ENCODE measurements at places on chromosomes 13 and 19.
A peak's percentile ranks its signal among the peaks of the same experiment; 100 is the strongest.

GRCh38 chr19:33552928-33553279 lies 31.3 kb upstream of the PEPD start:
- no peak for DNase-seq

GRCh38 chr19:40193587-40193849 lies 2.3 kb downstream of the MAP3K10 start:
- DNase-seq: no peak

GRCh38 chr13:79429309-79429708 lies 23.3 kb upstream of the RBM26 start:
- no peak for DNase-seq

DNA sequence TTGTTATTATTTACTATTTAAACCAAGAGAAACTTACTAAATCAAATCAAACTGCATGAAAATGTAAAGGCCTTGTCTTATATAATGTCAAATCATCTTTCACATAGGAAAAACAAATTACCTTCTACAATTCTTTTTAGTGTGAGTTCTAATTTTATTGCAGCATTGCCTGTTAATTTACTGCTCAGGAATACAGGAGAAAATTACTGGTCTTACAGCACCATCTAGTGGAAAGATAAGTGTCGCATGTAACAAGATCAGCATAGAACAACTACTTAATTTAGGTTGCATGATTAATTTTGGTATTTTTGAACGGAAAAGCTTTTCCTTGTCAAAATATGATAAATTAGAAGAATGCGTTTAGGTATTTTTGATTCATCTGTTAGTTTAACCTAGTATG lies 502.7 kb downstream of the UQCRFS1 start:
- DNase-seq: no peak

GRCh38 chr13:61727767-61728166 lies 312.1 kb upstream of the PCDH20 start:
- no peak for DNase-seq

GRCh38 chr19:32168111-32168510 lies 177.3 kb upstream of the ZNF507 start:
- no peak for DNase-seq

GRCh38 chr13:20882206-20882605 lies 20.3 kb downstream of the XPO4 start:
- no peak for DNase-seq

DNA sequence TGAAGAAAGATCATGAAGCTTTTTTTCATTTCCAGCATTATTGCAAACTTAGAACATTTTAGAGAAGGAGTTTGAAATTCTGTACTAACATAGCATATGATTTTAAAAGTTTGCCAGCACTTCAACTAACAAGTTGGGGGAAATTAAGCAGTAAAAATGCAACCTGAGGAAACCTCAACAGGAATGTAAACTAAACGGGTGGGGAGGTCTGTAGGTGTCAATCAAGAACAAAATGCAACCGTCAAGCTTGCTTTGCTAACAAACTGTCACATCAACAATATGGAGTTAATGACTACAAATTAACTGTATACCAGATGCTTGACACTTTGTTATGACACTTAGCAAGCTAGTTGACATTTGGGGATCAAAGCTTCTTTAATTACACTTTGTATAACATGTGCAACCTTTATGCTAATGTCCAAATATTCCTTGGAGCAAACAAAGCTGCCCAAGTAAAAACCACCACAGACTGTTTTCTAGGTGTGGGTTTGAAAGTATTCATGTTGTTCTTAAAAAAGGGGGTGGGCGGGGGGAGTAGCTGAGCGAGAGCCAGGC lies 52.1 kb downstream of the DACH1 start:
- no peak for DNase-seq

- DNase-seq: no peak
Measured at GRCh38 chr13:114241918-114242317, 7.2 kb downstream of the CDC16 start.

GRCh38 chr19:32471095-32471494 lies 65.5 kb downstream of the DPY19L3 start:
- no peak for DNase-seq

- DNase-seq: no peak
Measured at GRCh38 chr13:35179920-35180663, 238.0 kb downstream of the NBEA start.

- DNase-seq: no peak
Measured at GRCh38 chr13:50529154-50529882, 314.2 kb downstream of the DLEU7 start.

- no peak for DNase-seq
Measured at GRCh38 chr13:74452176-74452575, 318.0 kb upstream of the KLF12 start.

DNA sequence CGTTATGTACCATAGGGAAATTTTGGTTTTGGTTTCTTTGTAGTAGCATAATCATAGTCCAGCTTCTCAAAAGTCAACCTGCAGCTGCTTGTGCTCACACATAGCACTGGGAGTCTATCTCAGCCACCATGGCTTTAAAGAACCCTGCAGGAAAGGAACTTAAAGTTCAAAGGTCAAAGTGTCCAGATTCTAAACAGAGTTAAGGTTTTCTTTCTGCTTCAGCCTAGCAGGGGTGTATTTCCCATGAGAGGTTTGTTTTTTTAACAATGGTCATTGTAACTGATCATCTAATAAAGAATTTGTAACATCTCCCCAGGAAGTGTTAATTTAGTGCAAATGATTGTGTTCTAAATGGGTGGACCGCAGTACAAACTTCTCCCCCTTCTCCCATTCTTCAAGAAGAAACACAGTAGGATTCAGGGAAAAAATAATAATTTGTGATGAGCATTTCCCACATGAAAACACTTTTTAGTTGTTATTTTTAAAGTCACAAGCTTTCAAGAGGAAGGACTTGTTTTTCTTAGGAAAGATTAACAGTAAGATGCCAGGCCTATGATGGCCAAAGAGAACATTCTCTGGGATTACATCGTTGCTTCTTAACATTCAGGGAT lies 168.0 kb downstream of the EFNB2 start:
- DNase-seq: no peak

GRCh38 chr19:39352381-39353255 lies 10.4 kb downstream of the SAMD4B start:
- DNase-seq: no peak

DNA sequence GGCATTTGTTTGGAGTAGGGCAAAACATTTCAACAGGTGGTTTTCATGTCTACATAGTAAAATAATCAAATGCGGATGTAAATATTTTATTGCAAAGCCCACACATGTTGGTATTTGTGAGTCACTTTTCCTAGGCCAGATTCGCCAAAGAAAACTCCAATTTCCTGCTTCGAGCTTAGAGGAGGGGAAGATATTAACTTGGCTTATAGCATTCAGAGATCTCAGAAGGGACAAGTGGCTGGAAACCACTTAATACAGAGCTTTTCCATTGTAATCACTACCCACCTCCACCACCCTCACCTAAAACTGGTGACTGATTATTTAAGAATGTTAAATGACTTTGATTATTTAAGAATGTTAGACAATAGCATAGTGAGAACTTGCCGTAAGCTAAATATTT lies 530.6 kb upstream of the SPRY2 start:
- no peak for DNase-seq

GRCh38 chr19:7868671-7869452 lies 5.3 kb downstream of the PRR36 start:
- peak; percentile 92 for DNase-seq

DNA sequence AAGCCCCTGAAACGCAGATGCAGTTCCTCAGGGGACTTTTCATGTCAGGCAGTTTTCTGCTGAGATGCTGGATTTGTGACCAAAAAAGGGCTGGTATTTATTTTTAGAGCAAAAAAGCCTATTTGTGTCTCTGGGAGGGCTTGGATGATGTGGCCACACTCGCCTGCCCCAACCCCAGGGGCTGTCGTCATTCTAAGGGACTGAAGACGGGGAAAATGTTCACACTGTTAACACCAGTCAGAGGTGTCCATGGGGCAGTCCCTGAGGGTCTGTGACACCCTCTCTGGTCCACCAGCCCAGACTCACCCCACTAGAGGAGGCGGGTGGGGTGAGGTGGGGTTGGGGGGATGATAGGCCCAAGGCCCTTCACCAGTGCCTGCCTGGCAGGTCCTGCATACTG lies 15.9 kb upstream of the EPHX3 start:
- no peak for DNase-seq

DNA sequence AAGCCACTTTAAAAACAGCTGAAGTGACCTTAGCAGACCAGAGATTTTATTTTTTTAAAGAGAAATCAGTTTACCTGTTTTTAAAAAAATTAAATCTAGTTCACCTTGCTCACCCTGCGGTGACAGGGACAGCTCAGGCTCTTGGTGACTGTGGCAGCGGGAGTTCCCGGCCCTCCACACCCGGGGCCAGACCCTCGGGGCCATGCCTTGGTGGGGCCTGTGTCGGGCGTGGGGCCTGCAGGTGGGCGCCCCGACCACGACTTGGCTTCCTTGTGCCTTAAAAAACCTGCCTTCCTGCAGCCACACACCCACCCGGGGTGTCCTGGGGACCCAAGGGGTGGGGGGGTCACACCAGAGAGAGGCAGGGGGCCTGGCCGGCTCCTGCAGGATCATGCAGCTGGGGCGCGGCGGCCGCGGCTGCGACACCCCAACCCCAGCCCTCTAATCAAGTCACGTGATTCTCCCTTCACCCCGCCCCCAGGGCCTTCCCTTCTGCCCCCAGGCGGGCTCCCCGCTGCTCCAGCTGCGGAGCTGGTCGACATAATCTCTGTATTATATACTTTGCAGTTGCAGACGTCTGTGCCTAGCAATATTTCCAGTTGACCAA lies 10.8 kb downstream of the PLPPR3 start:
- no peak for DNase-seq

DNA sequence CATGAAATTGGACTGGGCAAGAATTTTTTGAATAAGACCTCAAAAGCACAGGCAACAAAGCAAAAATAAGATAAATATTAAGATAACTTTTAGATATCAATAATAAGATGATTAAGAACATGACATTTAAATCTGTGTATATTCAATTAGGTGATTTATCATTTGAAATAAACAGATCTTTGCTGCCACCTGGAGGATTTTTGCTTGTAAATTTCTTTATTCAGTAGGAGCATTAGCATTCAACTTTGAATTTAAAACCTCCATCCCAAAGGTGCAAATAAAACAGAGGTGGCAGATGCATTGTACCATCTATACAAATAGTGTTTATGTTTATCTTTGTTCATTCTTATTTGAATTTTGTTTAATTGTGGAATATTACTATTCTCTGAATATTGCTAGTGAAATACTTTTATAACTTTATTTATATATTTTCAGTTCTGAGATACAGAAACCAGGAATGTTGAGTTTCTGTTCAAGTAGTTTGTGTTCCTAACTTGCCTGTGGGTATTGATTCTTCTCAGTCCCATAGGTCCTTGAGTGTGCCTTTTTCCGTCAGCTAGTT lies 20.9 kb downstream of the COG6 start:
- no peak for DNase-seq

DNA sequence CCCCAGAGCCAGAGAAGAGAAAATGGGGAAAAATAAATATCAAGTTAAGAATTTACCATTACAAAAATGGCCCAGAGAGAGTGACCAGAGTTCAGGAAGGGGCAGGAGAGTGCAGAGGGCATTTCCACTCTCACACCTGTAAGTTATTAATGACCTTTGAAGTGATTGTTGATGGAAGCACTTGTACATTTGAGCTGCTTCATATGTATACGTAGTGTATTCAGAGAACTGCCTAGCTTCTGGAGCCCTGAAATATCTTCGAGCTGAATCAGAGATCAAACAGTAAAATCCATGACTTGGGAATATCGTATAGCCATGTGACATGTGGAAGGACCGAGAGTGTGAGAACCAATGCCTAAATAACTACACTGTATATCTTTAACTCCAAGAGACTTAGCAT lies 49.2 kb upstream of the PCCA start:
- DNase-seq: no peak

GRCh38 chr13:42643076-42643475 lies 69.1 kb downstream of the TNFSF11 start:
- no peak for DNase-seq

DNA sequence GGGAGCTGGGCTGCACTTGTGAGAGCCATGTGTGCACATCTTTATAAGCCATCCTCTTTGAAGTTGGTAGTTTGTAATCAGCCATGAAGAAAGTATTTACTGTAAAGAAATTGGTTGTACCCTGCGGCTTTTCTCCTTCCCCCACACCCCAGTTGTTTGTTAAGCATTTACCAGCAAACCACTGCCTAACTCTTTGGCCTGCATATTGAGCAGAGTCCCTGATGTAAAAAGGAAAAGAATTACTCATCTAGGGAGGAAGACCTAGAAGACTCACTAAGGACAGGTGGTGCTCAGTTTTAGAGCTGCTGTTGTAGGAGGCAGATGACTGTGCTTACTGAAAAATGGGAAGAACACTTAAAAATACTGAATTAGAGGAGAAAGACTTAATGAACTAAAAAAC lies 245.3 kb downstream of the PCCA start:
- no peak for DNase-seq

DNA sequence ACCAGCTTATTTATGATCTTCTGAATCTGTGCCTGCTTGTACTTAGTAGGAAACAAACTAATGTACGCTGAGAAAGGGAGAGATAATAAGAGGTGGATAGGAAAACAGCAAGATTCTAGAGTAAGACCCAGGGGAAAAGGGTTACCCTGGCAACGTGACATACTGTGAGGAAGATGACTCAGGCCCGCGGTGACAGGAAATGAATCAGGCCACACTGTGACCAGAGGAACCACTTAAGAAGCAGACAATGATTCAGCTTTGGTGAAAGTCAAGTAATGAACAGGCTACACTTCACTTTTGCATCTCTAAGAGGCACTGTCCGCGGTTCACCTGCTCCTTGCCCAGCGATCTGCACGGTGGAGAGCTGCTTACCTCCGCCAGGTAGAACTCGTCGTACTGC lies 158.2 kb downstream of the NALCN start:
- peak; percentile 50 for DNase-seq

DNA sequence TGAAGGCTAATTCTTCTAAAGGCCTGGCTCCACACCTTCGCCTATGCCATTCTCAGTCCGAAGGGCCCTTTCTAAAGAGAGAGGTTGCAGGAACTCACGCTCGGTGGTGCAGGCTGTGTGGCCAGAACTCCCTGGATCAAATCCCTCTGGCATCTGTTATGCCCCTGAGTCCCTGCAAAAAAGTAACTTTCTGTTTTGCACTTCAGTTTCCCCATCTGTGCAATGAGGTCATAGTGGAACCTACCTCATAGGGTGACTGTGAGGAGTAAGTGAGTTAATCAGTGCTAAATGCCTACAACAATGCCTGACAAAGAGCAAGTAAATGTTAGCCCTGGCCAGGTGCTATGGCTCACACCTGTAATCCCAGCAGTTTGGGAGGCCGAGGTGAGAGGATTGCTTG lies 7.3 kb downstream of the IGSF23 start:
- DNase-seq: no peak
